ENCODE measurements at places on chromosomes 16 and 17. TPM values are rescaled to one million over a fixed set of nuclear protein-coding genes. Genes with fewer than 3 reads are reported as not detected.

Gene MARF1
- 15.2 TPM for total RNA-seq

Gene KRT40
- not detected for total RNA-seq

Gene PLLP
- total RNA-seq: 0.31 TPM

Gene KRTAP9-3
- total RNA-seq: not detected

Gene PPP1R1B
- 0.25 TPM for total RNA-seq

Gene BBS2
- 64.7 TPM for total RNA-seq

Gene EXOC3L1
- total RNA-seq: 0.25 TPM

Gene EXOC7
- 98.9 TPM for total RNA-seq

Gene ITGA2B
- not detected for total RNA-seq

Gene MPV17L
- 0.53 TPM for total RNA-seq

Gene TBC1D3I
- total RNA-seq: not detected

Gene SSTR5
- total RNA-seq: 0.12 TPM
